ENCODE measurements at places on chromosomes 5 and 9.

- DNase-seq: no peak
Measured at GRCh38 chr5:37121465-37121864, 127.7 kb downstream of the CPLANE1 start.

DNA sequence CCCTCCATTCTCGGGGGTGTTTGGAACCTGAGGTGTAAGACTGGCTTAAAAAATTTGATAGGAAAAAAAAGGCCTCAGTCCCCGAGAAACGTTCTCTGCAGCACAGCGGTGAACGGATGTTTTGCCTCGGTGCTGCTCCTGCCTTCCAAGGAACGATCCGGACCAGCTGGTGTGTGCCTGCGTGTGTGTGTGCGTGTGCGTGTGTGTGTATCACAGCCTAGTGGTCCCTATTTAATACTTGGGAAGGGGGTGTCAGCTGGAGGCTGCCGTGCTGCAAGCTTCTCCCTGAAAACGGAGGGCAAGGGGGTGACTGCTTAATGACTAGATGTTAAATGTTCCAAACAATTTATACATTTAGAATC is 76.9 kb downstream of the LHX2 start:
- no peak for DNase-seq

DNA sequence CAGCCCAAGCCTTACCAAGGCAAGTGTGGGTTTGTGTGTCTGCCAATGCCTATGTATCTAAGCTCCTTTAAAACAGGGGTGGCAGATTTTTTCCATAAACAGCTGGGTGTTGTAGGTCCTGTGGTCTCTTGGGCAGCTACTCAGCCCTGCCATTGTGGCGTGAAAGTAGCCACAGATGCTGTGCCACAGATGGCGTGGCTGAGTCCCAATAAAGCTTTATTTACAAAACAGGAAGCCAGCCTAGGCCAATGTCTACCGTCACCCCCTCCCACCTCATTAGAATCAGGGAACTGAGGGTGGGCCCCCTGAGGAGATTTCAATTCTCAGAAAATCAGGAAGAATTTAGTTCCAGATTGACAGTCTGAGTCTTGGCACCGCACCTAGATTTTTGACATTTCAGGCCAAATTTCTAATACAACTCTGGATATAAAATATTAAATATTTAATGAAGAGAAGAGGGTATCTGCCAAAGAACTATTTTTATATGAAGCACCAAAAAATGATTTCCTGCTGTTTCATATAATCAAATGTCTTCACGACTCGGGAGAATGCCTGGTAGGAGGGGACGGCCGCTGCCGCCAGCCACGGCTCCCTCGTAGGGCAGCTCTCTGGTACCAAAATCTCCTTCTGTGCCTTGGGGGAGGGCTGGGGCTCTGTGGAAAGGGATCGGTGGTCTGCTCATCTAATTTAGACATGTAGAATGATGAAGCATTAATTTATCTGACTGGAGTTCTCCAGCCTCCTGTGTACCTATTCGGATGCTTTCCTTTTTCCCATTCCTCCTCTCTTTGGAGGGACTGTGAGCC is 420.9 kb downstream of the IRX2 start:
- no peak for DNase-seq

DNA sequence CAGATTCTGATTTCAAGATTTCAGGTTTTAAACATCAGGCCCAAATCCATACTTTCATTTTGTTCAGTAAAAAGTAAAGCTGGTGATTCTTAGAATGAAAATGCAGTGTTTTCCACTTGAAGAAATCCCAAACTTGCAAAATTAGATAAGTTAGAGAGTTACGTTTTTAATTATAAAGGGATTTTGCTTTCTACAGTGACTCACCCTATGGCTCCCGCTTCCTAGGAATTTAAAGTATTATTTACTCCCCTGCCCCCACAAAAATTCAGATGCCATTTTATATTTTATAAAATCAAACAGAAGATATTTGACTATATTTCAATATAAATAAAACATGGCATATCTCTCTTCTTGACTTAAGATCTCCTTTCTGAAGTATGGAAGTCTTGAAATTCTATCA is 402.9 kb downstream of the ZSWIM6 start:
- DNase-seq: no peak

GRCh38 chr5:120155873-120156272 is 308.2 kb upstream of the PRR16 start:
- DNase-seq: no peak

DNA sequence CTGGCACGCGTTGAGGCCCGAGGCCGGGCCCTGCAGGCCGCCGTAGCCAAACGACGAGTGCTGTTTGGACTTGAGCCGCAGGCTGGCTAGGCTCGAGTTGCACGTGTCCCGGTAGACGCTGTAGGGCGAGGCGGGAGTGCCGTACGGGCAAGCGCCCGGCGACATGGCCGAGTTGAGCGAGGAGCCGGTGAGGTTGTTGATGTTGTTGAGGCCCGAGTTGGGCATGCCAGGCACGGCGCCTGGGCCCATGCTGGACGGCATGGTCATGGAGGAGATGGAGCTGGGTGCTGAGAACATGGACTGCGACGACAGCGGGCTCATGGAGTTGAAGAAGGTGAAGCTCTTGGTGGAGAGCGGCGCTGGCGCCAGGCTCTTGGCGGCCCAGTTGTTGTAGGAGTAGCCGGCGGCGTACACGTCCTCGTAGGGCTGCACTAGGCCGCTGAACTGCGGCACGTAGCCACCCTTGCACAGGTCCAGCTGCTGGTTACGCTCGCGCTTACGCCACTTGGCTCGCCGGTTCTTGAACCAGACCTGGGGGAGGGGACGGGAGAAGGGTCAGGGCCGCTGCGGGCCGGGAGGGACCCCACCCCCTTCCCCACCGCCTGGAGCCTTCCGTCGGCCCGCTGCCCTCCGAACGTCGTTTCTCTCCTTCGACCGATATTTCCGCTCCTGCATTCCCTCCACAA is 5.1 kb downstream of the PITX1 start:
- DNase-seq: no peak

GRCh38 chr5:57937025-57937424 is 454.4 kb upstream of the ACTBL2 start:
- no peak for DNase-seq

- no peak for DNase-seq
Measured at GRCh38 chr5:99398976-99399375, 470.2 kb upstream of the CHD1 start.
